CD8-positive, alpha-beta memory T cell (primary cell): ENCODE measurements at places on chromosomes 12 and 14. TPM values are rescaled to one million over a fixed set of nuclear protein-coding genes. Genes with fewer than 3 reads are reported as not detected.

Gene E2F7
- total RNA-seq = 10.7 TPM

Gene MYL2
- total RNA-seq = not detected

Gene RHEBL1
- total RNA-seq = 10.2 TPM

Gene BDKRB2
- total RNA-seq = not detected

Gene LHX5
- total RNA-seq = not detected

- H3K27ac ChIP-seq = peak overlapping the region; percentile 10
- H3K36me3 ChIP-seq = no peaks in the 10 kb centered on the region
- peaks cover 59% of the 10 kb centered on the region for H3K4me1 ChIP-seq
- no peak overlapping the region for H3K4me3 ChIP-seq
Measured at GRCh38 chr12:31321897-31322228, 4.1 kb downstream of the SINHCAF start.

GRCh38 chr12:116719731-116720528 is 17.9 kb downstream of the SPRING1 start:
- H3K4me1 ChIP-seq = no peaks in the 10 kb centered on the region
- no peak overlapping the region for H3K4me3 ChIP-seq
- H3K27ac ChIP-seq = no peak overlapping the region
- DNase-seq = no peak
- no peaks in the 10 kb centered on the region for H3K27me3 ChIP-seq
- peaks cover 27% of the 10 kb centered on the region for H3K36me3 ChIP-seq

DNA sequence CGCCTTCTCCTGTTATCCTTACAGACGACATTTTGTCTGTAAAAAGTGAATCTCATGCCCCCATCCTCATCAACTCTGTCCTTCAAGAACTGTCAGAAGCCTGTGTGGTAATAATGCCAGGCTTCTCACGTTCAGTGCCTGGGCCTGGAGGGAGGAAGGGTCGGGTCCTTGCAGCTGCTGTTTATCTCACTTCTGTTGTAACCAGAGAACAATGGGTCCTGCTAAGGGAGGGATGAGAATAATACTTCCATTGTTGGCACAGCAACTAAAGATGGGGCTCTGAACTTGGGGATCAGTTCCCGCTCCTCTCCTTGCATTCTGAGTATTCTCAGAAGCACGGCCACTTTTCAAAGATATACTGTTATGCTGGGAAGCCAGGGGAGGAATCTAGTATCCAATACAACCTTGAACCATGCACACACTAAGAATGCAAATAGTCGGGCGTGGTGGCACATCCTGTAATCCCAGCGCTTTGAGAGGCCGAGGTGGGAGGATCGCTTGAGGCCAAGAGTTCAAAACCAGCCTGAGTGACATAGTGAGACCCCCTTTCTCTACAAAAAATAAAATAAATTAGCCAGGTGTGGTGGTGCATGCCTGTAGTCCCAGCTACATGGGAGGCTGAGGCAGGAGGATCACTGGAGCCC is 38.8 kb upstream of the NINJ2 start:
- no peak overlapping the region for H3K4me3 ChIP-seq
- H3K4me1 ChIP-seq = peaks cover 9% of the 10 kb centered on the region
- H3K36me3 ChIP-seq = no peaks in the 10 kb centered on the region
- no peak for DNase-seq
- H3K27me3 ChIP-seq = no peaks in the 10 kb centered on the region
- H3K27ac ChIP-seq = no peak overlapping the region

DNA sequence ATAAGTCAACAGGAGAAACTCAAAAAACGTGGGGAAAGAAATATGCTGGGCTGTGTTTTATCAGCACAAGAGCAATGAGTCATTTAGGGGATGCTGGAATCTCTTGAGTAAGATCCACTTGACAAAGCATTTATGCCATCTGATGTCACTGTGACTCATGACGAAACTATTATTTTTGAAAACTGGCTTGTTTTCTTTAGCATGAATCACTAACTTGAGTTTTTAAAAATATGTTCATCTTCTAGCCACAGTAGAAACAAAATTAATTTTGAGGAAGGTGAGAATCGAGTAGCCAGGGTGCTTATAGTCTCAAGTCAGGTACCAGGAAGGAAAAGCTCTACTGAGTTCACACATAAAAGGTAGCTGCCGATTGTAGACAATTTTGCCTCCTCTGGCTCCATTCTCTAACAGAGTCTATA is 456.2 kb upstream of the MGAT4C start:
- H3K27ac ChIP-seq = no peak overlapping the region
- H3K4me3 ChIP-seq = no peak overlapping the region
- H3K36me3 ChIP-seq = no peaks in the 10 kb centered on the region
- no peak for DNase-seq

DNA sequence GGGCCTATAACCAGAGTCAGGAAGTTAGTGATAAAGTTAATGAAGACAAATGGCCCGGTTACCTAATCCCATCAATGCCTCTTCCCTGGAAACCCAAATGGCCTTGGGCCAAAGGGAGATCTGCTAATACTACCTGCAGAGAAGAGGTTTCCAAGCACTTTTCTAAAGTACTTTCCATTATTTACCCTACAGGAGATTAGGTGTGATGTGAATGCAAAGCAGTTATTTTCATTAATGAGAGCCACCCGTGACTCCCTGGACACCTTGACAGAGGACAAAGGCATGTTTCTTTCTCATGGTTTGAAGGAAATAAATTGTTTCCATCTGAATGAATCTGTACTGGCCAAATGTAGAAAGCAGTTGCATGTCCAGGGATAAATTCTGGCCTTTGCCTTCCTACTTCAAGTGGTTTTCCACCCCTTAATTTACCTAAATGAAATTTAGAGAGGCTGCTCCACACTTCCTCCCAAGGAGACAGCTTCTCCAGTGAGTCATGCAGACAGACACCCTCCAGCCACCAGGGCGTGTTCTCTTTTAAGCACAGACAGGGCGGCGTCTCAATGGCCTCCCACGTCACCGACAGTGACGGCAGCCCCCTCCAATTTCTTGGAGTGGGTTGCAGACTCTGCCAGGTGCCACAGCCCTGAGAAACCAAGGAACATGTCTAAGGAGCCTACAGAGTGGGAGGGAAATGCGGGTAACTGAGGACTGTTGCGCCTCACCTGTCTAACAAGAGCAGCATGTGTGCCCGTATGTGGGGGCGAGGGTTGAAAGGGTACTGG is 43.9 kb upstream of the GNPNAT1 start:
- no peaks in the 10 kb centered on the region for H3K36me3 ChIP-seq
- DNase-seq = no peak
- no peak overlapping the region for H3K4me3 ChIP-seq
- H3K4me1 ChIP-seq = no peaks in the 10 kb centered on the region

- H3K4me3 ChIP-seq = no peak overlapping the region
- no peaks in the 10 kb centered on the region for H3K4me1 ChIP-seq
Measured at GRCh38 chr14:99066378-99066777, 205.6 kb downstream of the BCL11B start.

- no peaks in the 10 kb centered on the region for H3K27me3 ChIP-seq
- H3K36me3 ChIP-seq = no peaks in the 10 kb centered on the region
- no peak overlapping the region for H3K4me3 ChIP-seq
- DNase-seq = no peak
Measured at GRCh38 chr14:65346895-65347294, 65.6 kb upstream of the FUT8 start.
